ENCODE measurements at places on chromosomes 5 and 9.

DNA sequence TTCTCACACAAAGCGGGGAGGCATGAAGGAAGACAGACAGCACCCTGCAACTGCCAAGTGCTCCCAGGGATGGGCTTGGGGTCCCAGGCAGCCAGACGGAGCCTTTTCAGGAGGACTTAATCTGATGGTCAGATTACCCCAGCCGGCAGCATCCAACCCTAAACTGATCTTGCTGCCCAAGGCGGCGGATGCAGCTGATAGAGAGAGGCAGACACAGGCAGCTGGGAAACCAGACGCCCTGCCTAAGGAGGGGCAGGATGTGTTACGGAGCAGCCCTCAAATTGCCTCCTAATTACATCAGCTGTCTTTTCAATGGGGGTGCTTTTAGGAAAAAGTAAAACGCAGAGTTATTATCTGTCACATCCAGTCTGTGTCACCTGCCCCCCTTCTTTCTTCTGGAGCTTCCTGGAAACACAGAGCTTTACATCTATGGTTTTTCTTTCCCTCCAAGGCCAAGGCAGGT, 190.9 kb upstream of the PANK3 start:
- peak; percentile 4 for DNase-seq

- DNase-seq = no peak
Measured at GRCh38 chr5:6638236-6638635, 5.0 kb downstream of the SRD5A1 start.

GRCh38 chr9:10700915-10701314, 88.1 kb upstream of the PTPRD start:
- no peak for DNase-seq

DNA sequence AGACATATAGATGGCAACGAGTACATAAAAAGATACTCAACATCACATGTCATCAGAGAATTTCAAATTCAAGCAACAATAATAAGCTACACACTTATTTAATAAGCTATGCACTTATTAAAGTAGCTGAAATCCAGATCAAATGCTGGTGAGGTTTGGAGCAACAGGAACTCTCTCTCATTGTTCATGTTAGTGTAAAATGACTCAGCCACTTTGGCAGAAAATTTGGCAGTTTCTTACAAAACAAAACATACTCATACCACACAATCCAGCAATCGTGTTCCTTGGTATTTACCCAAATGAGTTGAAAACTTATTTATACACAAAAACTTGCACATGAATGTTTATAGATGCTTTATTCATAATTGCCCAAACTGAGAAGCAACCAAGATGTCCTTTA, 131.5 kb upstream of the NFIL3 start:
- no peak for DNase-seq

GRCh38 chr5:172754596-172755356, 16.2 kb downstream of the DUSP1 start:
- no peak for DNase-seq

GRCh38 chr5:132283423-132284043, 10.7 kb upstream of the SLC22A4 start:
- no peak for DNase-seq

GRCh38 chr5:60701321-60701968, 1.5 kb upstream of the DEPDC1B start:
- no peak for DNase-seq

GRCh38 chr5:143311428-143311827, 92.1 kb downstream of the NR3C1 start:
- DNase-seq = no peak

- no peak for DNase-seq
Measured at GRCh38 chr5:13708432-13708831, 236.1 kb downstream of the DNAH5 start.

- peak; percentile 8 for DNase-seq
Measured at GRCh38 chr5:7261049-7261448, 134.9 kb upstream of the ADCY2 start.

DNA sequence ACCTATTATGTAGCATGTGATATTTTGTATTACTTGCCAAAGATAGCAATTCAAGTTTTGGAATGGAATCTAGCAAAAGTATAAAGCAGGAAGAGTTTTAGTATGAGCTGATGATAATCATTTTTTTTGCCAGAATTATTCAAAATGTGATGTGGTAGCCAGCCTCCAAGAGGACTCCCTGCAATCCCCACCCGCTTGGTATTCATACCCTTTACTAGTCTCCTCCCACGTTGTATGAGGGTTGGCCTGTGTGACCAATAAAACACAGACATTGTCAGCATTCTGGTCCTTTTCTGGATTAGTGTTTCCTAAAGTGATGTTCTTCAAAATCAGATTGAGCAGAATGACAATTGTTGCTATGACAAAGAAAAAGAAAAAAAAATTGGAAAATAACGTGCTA, 63.8 kb downstream of the TARS1 start:
- DNase-seq = no peak

DNA sequence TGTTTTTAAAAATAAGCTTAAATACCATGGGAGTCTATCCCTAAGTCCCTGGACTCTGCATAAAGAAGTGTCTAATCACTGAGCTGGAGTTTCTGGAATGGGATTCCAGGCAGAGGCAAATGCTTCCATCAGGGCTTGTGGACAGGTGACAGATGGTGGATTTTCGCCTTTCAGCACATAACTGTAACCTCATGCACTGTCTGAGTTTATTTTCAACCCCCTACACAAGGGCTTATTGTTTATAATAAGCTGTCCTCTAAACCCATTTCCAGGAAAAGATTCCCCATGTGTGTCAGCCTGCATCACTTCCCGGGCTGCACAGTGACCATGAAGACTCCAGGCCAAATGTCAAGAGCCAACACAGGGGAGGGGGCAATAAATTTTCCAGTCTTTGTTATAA, 264.0 kb downstream of the PIK3R1 start:
- no peak for DNase-seq

DNA sequence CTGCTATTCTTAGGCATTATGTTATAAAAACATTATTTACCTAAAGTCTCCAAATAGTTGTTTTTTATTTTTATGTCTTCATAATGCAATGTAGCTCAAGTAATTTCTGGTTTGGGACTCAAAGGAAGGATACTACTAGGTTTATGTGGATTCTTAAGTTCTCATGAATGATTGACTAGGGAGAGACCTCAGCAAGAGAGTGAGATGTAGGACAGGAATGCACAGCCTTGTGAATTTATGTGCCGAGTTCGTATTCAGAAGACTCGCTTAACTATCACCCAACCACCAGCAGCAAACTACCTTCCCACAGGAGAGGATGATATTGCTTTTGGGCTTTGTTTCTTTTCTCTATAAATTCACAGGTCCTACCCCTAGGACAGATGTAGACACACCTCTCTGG, 282.9 kb downstream of the ARHGEF28 start:
- no peak for DNase-seq

DNA sequence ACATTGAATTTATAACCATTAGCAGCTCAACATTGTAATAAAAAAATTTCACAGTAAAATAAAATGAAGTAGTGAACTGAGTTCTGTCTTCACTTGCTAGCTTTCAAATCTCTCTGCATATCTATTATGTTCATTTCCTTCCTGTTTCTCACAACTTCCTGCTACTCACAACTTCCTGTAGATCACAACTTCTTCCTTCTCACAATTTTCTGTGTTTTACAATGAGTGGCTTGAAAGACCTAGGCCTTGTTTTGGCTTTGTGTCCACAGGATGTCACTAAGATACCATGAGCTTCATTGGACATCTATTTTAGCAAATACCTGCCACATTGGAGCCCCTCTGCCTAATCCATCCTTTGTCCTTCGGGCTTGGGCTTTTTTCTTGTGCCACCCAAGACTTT, 480.3 kb upstream of the ADAMTS16 start:
- DNase-seq = no peak

- no peak for DNase-seq
Measured at GRCh38 chr5:93532370-93532769, 48.6 kb downstream of the NR2F1-AS1 start.

DNA sequence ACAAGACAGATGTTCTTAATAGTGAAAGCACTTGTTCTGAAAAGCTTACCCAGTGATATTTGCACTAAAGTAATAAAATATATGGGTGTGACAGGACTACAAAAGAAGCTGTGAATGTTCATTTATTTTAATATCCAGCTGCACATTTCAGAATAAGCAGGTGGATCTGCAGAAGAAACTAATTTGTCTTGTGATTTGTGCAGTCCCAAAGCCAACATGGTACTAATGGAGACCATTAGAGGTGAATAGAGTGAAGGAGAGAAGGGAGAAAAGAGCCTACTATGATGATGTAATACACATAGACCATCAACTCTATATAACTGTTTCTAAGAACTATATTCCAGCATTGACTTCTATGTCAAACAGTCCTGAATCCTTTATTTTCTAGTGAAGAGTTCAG, 362.8 kb downstream of the ISL1 start:
- peak; percentile 17 for DNase-seq

GRCh38 chr9:122845116-122845515, 16.7 kb upstream of the PDCL start:
- no peak for DNase-seq

DNA sequence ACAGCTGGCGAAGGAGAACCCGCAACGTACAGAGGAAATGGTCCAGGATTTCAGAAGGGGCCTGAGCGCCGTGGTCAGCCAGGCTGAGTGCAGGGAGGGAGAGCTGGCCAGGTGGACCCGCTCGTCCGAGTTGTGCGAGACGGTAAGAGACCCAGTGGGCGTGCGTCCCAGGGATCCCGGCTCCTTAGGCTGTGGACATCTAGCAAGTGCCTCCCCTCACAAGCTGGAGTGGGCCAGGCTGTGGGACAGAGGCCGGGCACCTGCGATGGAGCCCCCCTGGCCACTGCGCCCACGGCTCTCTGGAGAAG, 29.5 kb upstream of the LRRC14B start:
- no peak for DNase-seq

DNA sequence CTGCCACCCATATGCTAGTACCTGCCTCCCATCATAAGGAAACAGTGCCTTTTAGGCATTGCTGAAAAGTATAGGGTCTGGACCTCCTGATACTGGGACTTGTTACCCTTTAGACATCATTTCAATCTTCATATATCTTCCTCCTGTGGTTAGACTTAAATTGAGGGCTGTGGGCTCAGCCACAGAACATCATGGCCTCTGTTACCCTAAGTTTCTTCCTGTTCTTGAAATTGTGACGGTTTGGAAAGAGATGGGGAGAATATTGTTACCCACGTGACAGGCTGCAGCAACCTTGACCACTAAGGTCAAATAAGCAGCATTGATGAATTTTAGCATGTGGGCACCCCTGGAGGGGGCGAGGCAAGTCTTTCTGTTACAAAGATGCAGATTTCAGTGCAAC, 87.7 kb downstream of the PDE8B start:
- no peak for DNase-seq

- DNase-seq = no peak
Measured at GRCh38 chr5:1745123-1745795, 54.4 kb downstream of the MRPL36 start.

DNA sequence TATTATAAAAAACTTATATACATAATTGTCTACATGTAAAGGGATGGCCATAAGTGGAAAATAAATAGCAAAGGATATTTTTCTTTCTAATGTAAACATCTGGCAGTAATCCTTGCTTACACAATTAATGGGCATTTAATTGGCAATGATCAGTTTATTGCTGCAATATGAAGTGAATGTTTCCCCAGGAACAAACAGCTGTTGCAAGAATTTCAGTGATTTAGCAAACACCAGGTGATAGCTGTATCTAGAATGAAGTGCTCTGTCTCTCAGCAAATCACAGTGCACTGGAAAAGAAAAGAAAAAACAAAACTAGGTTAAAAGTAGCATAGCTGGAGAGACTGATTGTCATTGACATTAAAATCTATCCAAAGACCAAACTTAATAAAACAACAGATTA, 594.5 kb upstream of the ARRDC3 start:
- DNase-seq = peak; percentile 79

Measured in NCI-H1105 treated with DMSO at 0.1 percent for 48 hours (cell line).